ENCODE measurements at places on chromosomes 5 and 9. TPM values are rescaled to one million over a fixed set of nuclear protein-coding genes. Genes with fewer than 3 reads are reported as not detected.

Gene PRR16
- 7.3 TPM for total RNA-seq

Gene SMIM33
- not detected for total RNA-seq

Gene DMAC1
- total RNA-seq = 129 TPM

Gene KCNT1
- not detected for total RNA-seq

Gene NR4A3
- 4.9 TPM for total RNA-seq

Gene ZFP2
- total RNA-seq = 1.1 TPM

Gene SLC46A2
- not detected for total RNA-seq

Gene HARS2
- 24.7 TPM for total RNA-seq

Gene RIGI
- 6.4 TPM for total RNA-seq

Gene PRKAA1
- total RNA-seq = 42.7 TPM

- no peak for DNase-seq
Measured at GRCh38 chr5:95720094-95720786, 10.9 kb upstream of the RHOBTB3 start.

DNA sequence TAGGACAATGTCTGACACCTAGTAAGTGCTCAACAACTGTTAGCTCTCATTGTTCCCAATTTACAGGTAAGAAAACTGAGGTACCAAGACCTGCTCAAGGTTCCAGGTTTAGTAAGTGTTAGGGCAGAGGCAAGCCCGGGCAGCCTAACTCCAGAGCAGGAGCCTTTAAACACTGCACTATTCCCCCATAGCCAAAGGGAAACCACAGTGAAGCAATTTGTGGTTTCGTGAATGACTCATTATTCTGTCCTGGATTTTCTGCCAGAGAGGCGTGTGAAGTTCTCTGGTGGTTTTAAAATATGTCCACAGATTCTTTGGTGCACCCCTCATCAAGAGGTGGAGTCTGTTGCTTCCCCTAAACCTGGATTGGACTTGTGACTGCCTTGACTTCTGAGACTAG lies 1.0 kb upstream of the MCC start:
- no peak for DNase-seq

GRCh38 chr5:10703676-10704075 lies 57.4 kb downstream of the DAP start:
- no peak for DNase-seq

GRCh38 chr5:95859661-95860060 lies 37.1 kb upstream of the GLRX start:
- no peak for DNase-seq

DNA sequence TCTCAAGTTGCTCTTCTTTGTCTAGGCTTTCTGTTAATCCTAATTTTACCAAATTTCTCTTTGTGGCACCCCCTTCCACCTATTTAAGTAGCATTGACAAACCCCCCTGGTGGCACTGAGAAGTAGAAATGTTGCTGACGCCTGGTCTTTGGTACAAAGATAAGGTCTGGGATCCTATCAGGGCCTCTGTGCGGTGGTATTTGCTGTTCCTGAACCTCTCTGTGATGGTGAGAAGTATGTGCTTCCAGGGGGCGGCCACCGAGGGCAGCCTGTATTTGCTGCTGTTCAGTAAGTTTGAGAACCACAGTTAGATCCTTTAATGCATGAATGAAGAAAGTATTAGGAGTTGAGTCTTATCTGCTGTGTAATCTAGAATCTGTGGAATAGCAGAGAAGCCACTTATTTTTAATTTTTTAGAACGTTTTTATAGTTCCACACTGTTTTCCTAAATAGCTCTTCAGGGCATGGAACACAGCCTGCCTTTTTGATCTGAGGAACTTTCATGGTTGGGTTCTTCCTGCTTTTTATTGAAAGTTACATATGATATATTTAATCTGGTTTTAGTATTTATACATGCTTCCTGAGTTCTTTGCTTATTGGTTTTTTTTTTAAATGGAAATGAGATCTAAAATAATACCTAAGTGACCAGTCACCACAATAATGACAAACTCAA lies 124.2 kb downstream of the TRIO start:
- DNase-seq = no peak

DNA sequence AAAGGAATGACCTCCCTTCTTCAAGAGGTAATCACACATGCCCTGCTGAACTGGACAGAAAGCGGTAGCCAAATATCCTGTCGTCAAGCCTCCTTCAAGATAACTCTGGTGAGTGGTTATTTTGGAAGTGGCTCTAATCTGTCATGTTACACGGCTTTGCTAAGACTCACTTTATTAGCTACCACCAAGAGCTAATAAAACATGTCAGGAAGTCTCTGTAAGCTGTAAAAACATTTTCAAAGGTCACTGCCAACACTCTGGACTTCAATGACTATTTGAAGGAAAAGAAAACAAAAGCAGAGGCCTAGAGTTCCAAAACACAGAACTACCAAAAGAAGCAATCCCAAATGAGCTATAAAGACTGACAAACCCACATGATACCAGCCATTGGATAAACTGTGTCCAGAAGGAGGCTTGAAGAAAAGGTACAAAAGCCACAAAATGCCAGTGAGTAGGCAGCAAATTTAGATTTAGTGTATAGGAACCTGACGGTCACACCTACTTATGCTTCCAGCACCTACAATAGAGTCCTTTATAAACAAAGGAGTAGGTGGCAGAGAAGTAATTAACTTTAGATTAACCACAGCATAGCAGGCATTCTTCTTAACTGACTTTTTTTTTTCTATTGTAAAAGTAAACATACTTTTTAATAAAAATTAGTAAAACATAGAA lies 97.3 kb upstream of the EQTN start:
- DNase-seq = no peak

GRCh38 chr5:123496892-123497291 lies 15.1 kb upstream of the CSNK1G3 start:
- peak; percentile 53 for DNase-seq

GRCh38 chr5:143405063-143405848 lies 1.8 kb upstream of the NR3C1 start:
- peak; percentile 88 for DNase-seq

DNA sequence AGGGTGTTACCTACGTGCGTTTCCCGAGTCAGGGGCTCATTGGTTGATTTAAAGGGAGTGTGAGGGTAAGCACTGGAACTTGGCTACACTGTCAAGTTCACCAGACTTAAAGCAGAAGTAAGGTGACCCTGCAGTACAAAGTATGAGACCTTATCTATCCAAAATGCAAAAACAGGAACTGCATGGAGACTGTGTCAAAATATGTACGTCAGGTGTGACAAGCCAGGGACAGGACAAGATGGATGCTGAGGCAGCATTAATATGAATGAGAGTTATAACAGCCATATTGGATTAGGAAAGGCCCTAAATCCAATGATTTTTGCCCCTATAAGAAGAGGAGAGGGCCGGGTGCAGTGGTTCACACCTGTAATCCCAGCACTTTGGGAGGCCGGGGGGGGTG lies 15.4 kb upstream of the SUSD3 start:
- no peak for DNase-seq

DNA sequence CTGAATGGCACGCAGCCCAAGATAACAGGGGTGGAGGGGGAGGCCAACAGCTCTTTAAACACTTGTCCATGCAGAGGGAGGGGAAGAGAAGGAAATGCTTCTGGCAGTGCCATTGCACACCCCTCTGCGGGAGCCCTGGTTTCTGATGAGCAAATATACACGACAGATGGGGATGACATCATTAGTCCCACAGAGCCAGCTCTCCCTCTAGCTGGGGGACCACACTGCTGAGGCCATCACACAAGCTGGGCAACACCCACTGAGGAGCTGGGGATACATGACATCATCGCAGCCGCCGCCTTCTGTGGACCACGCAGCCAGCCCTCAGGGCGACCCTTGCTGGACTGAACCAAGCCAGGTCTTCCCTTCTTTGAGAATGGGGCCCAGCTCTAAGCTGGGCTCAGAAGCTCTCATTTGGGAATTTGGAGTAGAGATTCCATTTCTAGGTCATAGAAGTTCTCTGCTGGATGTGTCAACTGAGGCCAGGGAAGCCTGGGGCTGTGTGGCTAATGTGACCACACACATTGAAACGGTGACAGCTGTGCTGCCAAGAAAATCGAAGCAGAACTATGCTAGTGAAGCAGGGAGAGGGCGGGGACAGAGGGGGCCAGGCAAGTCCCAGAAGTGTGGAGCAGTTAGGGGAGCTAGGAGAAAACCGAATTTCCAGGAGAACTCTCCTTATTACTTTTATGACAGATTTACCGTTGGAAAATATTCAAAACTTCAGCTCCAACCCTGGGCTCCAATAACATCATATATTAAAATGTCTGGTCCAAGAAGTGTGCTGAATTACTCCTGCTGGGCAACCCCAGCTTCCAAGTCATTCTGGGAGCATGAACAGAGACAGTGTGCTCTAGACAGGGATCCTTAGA lies 79.5 kb downstream of the PRRT1B start:
- DNase-seq = peak; percentile 75

- DNase-seq = no peak
Measured at GRCh38 chr9:28781481-28781880, 1208.2 kb upstream of the C9orf72 start.

DNA sequence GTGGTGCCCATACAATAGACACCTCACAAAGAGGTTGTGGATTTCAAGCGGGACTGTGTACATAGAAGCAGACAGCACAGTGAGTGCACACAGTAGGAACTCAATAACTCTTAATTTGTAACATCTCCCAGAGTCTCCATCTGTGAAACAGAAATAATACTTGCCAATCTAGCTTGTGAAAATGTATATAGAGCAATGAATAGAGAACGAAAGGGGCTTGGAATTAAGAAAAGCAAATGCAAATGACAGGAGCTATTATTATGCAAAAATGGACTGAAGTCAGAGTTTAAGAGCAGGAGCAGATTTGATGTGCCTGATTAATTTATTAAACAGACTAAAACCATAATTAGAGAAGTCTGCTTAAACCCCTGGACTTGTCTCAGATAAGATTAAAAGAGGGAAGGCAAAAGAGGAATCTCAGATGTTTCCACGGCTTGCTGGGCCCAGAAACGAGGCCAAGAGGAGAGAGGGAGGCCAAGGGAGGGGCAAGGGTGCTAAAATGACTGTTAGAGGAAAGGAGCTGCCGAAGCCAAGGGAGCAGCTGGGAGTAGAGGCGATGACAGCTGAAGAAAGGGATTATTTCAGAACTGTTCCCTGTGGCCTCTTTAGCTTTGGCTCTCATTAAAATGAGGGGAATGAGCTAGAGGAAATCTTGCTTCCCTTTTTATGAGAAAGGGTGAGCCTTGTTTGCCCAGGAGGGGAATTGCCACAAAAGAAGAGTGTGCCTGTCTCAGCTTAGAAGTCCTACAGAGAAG lies 72.1 kb downstream of the FEM1C start:
- peak; percentile 84 for DNase-seq

GRCh38 chr9:6739218-6739617 lies 18.6 kb upstream of the KDM4C start:
- no peak for DNase-seq
